PC-3 (cell line): ENCODE measurements at places on chromosomes 13 and 19. TPM values are rescaled to one million over a fixed set of nuclear protein-coding genes. Genes with fewer than 3 reads are reported as not detected.

The JSRP1 gene
- not detected in 2 replicates for total RNA-seq

DNA sequence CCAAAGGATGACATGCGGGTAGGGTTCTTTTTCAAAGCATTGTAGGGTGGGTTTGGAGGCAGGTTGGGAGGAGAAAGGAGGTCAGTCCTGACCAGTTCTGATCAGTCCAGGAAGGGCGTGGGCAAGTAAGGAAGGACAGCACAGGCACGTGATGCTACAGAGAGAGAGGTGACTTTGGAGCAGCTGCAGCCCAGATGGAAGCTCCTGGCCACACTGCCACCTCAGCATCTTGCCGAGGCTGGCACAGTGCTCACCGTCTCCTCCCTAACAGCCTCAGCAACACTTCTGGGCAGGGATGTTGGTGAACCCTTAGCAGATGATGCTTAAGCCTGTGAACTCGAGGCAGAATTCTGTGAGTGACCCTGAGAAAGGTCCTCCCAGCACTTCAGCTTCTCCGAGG, 155.1 kb downstream of the DCLK1 start:
- no peak for DNase-seq

GRCh38 chr13:20825477-20825875, 51.7 kb upstream of the EEF1AKMT1 start:
- no peak for DNase-seq

- DNase-seq, result peak; percentile 8
Measured at GRCh38 chr13:99031832-99032231, 54.0 kb upstream of the DOCK9 start.

DNA sequence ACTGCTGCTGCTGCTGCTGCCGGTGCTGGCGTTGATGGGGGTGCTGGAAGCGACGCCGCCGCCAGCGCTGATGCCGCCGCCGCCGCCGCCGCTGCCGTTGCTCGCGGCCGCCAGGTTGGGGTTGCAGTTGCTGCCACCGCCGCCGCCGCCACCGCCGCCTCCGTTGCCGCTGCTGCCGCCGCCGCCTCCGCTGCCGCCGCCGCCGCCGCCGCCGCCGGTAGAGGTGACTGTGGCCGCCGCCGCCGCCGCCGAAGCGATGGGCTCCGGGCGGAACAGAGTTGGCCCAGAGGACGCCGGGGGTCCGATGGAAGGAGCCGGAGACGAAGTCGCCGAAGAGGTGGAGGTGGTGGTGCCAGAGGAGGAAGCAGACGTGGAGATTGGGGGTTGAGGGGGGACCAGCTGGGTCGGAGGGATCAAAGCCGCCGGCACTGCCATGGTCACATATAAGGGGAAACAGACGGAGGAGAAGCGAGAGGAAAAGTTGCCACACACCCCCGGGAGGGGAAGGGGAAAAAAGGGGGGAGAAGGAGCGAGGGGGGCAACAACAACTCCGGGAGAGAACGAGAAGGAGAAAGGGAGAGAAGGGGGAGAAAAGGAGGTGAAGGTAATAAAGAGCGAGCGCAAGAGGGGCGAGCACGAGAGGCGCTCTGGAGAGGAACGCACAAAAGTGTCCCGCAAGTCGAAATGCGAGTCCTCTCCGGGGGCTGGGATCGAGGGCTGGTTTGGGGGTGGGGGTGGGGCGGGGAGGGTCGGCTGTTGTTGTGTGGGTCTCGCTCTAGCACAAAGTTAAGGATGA, 471 bp downstream of the DACH1 start:
- no peak for DNase-seq
